HuH-7.5 (cell line): ENCODE measurements at places on chromosomes 1 and 21.

- no peak for DNase-seq
Measured at GRCh38 chr1:234914606-234915290, 213.9 kb downstream of the TOMM20 start.

DNA sequence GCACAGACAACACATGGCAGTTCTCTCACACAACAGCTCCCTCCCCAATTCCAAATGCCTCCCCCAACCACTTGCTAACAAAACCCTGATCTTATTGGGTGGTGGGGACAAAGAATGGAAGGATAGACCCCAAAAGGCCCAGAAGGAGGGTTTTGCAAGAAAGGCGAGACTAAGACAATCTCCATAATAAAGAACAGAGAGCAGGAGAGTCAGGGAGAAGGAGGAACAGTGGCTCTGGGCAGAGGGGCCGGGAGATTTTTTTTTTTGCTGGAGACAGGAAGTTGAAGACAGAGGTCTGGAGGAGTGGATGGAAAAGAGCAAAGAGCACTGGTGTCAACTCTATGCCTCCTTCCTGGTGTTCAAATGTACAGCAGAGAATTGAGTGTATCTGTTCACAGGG is 6.5 kb upstream of the C1QA start:
- DNase-seq, result no peak

GRCh38 chr1:169488157-169488556 is 2.4 kb upstream of the SLC19A2 start:
- DNase-seq, result no peak

DNA sequence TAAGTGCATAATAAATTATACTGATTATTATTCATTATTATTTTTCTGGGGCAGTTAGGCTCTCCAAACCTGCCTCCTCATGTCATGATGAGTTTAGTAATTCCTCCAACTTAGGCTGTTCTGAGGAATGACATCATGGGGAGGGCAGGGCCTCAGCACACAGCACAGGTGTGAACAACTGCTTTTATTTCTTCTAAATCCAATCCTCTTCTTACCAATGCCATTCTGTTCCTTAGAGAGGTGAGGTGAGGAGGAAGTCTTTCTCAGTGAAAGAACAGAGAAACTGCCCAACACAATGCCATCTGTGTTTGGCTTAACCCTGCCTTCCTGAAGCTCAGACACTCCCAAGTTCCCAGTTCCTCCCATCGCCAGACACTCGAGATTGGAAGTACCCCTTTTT is 45.4 kb upstream of the WASF2 start:
- no peak for DNase-seq

DNA sequence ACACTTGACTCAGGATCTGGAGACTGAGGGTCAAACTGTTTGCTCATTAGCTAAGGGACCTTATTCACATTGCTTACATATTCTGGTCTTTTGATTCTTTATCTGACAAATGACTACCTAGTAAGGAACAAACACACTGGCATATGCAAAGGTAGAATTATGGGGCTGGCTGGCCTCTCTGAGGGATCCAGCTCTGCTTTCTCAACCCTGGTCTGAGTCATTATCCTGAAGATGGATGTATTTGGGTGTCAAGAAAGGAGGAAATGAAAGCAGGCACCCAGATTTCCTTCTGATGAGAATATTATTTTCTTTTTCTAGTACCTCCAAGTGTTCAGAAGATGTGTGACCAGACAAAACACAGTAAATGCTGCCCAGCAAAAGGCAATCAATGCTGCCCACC is 6.0 kb downstream of the SMCP start:
- DNase-seq, result no peak

GRCh38 chr1:14083706-14084105 is 383.7 kb downstream of the PRDM2 start:
- DNase-seq, result no peak

DNA sequence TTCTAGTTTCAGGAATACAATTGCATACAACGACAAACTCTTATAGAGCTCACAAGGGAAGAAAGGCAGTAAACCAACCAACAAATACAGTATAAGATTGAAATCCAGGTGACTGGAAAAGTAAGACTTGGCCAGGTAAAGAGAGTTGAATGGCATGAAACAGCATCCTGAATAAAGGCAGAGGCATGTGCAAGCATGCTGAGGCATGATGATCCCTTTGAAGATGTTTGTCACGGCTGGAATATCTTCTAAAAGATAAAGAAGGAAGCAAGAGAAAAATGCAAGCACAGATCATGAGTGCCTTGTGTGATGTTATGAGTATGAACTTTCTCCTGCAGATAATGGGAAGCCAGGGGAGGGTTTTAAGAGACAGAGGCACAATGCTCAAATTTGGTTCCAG is 83.3 kb upstream of the SPATA6 start:
- DNase-seq, result no peak

- no peak for DNase-seq
Measured at GRCh38 chr1:168643152-168643551, 66.7 kb downstream of the XCL1 start.

GRCh38 chr1:103110701-103111100 is 2.4 kb upstream of the COL11A1 start:
- DNase-seq, result no peak

DNA sequence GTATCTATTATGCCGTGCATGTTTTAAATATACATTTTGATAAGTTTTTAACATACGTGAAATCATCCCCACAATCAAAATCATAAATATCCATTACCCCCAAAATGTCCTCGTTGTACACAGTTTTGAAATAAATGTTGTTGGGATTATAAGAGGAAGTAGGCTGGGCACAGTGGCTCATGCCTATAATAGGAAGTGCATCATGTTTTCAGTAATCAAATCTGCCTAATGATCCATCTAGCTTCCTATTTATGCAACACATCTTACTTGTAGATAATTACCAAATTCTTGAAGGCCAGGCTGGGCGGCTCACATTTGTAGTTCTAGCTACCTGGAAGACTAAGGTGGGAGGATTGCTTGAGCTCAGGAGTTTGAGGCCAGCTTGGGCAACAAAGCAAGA is 15.0 kb upstream of the IFNGR2 start:
- DNase-seq, result no peak

DNA sequence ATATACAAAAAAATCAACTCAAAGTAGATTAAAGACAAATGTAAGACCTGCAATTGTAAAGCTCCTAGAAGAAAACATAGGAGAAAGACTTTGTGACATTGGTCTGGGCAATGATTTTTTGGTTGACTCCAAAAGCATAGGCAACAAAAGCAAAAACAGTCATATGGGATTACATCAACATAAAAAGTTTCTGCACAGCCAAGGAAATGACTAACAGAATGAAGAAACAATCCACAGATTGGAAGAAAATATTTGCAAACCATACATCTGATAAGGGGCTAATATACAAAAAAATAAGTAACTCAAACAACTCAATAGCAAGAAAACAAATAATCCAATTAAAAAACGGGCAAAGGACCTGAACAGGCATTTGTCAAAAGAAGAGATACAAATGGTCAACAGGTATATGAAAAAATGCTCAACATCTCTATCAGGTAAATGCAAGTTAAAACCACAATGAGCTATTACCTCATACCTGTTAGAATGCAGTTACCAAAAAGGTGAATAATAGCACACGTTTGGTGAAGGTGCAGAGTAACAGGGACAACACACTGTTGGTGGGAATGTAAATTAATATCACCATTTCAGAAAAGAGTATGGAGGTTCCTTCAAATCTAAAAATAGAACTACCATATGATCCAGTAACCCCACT is 173.7 kb upstream of the COA6 start:
- DNase-seq, result no peak

DNA sequence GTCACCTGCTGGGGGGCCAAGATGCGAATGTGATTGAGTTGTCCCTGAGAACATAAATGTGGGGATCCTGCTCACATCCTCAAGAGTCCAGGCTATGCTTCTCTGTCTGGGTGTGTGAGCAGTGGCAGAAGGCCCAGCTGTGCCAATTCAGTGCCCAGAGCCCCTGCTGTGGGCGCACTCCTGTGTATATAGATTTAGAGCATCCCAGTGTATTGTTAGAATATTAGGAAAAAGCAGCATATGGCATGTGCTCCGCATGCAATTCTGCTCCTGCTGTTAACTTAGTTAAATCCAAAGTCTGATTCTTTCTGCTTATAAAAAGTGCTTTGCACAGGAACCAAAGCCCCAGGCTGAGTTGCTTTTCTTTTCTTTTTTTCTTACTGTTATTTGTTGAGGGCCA is 37.8 kb downstream of the FAM78B start:
- DNase-seq, result no peak

DNA sequence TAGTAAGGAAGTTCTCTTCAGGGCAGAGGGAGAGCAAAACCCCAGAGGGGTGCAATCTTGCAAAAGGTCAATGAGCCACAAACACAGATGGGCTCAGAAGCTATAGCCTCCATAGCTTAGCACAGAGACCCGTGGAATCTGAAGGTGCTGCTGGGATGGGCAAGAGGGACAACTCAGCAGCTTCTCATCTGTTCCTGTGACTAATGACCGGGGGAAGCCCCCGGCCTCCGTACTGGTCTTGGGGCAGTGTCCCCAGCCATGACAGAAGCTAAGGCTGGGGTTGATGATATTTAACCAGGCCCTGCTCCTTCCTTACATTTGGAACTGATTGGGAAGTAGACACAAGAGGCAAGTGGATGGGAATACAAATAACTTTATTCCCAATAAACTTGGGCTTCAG is 19.1 kb downstream of the EXOC8 start:
- DNase-seq, result no peak

DNA sequence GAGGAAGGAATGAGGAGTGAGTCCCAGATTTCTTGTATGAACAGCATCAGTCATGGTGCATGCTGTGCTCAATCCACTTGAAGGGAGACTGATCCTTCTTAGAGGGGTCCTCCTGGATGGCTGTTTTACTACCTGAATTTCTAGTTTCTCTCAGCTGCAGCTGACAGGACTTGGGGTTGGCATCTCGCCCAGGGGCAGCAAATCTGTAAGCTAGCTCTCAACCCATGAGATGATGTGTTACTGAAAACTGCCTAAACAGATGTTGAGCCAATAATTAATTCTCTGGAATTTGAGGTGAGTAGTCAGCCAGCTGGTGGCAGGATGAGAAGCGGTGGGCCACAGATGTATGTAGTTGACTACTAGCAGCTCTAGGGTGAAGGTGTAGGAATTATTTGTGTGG is 19.6 kb downstream of the BACH1 start:
- no peak for DNase-seq

GRCh38 chr1:36735939-36736730 is 253.4 kb upstream of the CSF3R start:
- DNase-seq, result no peak

DNA sequence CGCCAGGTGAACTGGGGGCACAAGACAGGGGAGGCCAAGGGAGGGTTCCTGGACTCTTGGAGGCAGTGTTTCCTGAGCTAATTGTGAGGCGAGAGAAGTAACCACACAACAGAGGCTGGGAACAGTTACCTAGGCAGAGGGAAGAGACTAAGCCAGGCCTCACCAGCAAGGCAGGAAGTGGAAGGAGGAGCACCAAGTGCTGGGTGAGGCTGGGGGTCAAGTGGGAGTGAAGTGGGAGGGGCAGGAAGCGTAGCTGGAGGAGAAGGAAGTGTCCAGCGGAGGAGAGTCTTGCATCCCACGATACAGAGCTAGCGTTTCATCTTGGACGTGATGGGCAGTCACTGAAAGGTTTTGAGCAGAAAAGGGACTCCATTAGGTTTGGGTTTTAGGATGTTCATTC is 48.3 kb upstream of the CAPZB start:
- DNase-seq, result no peak

DNA sequence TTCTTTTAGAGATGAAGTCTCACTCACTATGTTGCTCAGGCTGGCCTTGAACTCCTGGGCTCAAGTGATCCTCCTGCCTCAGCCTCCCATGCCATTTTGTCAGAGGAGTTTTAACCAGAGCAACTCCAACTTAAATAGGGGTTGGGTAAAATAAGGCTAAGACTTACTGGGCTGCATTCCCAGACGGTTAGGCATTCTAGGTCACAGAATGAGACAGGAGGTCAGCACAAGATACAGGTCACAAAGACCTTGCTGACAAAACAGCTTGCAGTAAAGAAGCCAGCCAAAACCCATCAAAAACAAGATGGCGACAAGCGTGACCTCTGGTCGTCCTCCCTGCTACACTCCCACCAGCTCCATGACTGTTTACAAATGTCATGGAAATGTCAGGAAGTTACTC is 5.7 kb upstream of the DNAH14 start:
- no peak for DNase-seq

DNA sequence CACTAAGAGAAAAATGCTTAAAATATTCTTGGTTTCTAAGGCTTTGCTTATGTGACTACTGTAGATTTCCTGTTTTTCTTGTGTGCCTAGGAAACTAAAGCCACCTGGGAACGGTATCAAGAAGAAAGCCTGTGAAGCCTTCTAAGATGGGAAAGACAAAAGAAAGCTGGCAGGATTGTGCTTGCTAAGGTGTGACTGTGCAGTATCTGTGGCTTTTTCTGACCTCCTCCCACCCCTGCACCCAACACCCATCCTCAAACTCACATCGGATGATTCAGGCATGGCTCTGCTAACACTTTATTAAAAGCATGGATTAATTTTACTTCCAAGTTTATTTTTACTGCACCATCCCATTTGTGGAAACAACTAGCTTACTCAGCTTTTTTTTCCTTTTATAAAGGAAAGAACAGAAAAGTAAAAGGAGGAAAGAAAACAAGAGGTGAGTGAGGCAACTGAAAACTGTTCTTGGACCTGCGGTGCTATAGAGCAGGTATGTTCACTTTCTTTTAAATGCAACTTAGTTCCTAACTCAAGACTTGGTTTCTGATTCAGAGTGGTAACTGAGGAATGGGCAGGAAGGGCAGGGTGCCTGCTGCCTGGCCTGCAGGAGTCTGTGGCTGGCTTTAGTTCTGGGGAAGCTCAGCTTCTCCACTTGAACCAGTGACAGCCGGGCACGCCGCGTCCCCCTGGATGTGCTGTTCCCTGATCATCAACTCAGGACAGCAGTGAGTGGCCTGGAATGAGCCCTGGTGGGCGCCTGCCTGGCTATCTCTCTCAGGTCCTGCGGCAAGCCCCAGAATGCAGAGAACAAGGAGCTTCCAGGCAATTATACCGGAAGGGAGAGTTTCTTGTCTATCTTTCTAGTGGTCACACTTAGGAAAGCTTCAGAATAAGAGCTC is at the start of gene GBP6:
Gene GBP6 (plus strand): TSS at position 422 of the 899 bp plus-strand sequence. CDS start 4,493 bp downstream, outside the sequence.
- no peak for DNase-seq

DNA sequence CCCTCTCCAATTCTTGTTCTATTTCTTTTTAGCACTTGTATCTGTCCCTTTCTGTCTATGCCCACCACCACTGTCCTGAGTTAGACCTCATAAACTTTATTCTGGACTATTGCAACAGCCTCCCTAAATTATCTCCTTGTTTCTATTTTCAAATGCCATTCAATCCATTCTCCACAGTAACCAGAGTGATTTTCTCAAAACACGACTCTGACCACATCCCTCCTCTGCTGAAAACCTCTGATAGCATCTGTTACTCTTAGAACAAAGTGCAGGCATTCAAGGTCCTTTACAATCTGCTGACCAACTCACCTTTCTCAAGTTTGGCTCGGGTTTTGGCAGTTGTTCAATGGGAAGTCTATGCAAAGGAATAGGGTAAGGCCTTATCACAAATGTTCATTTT is 22.8 kb upstream of the GPX7 start:
- DNase-seq, result no peak

DNA sequence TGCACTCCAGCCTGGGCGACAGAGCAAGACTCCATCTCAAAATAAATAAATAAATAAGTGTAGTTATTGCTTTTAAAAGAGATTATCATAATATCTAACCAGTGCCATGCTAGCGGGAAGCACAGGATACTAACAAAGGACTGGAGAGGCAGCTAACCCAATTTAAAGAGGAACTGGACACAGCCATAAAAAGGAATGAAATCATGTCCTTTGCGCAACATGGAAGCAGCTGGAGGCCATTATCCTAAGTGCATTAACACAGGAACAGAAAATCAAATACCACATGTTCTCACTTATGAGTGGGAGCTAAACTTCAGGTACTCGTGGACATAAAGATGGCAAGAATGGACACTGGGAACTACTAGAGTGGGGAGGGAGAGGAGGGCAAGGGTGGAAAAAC is 54.9 kb downstream of the TM2D1 start:
- no peak for DNase-seq
